ENCODE measurements at places on chromosomes 1 and 21. TPM values are rescaled to one million over a fixed set of nuclear protein-coding genes. Genes with fewer than 3 reads are reported as not detected.

Gene ACTA1
- 0.21 TPM for total RNA-seq

Gene CYP4Z1
- not detected for total RNA-seq

Gene GJB3
- 14.5 TPM for total RNA-seq

Gene SIPA1L2
- 6.3 TPM for total RNA-seq

Gene GPR52
- not detected for total RNA-seq

Gene SLC22A15
- 1.0 TPM for total RNA-seq

Gene HHAT
- 1.3 TPM for total RNA-seq

Gene TLCD4
- total RNA-seq = 12.4 TPM

Gene F3
- 8.1 TPM for total RNA-seq

Gene ITLN1
- total RNA-seq = not detected

Gene LCE3E
- not detected for total RNA-seq

Gene RBP7
- 5.6 TPM for total RNA-seq
